PC-3 (cell line): ENCODE measurements at places on chromosomes 3 and 15. TPM values are rescaled to one million over a fixed set of nuclear protein-coding genes. Genes with fewer than 3 reads are reported as not detected.

DNA sequence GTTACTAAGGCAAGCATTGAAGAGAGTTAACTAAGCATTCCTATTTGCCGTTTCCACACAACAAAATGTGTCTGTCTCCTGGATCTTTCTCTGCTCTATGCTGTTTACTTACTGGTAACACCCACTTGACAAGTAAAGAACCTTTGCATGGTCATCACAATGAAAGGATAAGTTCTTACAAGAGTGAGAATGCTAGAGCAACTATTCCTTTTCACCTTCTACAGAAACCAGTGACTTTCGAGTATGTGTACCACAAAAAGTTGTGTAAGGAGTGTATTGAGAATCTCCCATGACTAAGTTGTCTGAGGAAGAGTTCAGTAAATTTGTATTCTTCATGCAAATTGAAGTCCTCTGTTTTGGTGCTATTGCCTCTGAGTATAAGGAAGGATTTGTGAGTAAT, 10.8 kb downstream of the TIPARP start:
- DNase-seq, result no peak

DNA sequence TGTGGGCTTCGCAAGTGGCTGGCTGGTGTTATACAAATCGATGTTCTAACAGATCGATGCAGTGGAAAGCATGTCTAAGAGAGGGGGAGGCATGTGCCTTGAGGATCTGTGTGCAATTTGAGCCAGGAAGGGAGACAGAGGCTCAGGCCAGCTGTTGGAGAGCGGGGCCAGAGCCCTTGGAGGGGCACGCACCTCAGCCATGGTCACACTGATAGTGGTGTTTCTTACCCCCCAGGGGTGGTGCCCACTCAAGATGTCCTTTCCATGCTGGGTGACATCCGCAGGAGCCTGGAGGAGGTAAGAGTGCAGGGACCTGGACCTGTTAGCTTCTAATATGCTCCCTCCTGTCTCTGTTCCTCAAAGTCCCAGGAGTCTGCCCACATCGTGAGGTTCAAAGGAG, 3.8 kb upstream of the ABTB1 start:
- no peak for DNase-seq

Gene CHRM5
- total RNA-seq, result 0.04 TPM in 1 of 2 replicates, not detected in the other

Gene LRTM1
- total RNA-seq, result not detected in 2 replicates

Gene DCP1A
- 12.7 and 16.8 TPM in 2 replicates for total RNA-seq
